Stimulated activated naive B cell treated with anti-CD40 and anti-IgM and Interleukin-4, amounts not matched to agents 10 μg/mL and 1 μg/mL and 100 μg/mL, for 72 hours (primary cell): ENCODE measurements at places on chromosomes 7 and 10.

DNA sequence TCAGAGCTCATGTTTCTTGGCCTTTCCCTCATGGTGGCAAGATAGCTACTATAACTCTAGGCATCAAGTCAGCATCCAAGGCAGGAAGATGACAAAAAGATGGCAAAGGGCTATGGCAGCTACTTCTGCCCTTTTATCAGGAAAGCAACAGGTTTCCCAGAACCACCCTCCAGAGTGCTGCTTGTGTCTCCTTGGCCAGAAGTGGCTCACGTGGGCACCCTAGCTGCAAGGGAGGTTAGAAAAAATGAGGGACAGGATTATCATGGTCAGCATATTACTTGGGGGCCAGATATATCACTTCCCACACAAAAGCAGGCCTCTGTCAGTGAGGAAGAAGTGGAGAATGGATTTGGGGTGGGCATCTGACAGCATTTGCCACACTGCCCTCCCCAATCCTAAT is 24.3 kb upstream of the C10orf105 start:
- DNase-seq, result no peak

DNA sequence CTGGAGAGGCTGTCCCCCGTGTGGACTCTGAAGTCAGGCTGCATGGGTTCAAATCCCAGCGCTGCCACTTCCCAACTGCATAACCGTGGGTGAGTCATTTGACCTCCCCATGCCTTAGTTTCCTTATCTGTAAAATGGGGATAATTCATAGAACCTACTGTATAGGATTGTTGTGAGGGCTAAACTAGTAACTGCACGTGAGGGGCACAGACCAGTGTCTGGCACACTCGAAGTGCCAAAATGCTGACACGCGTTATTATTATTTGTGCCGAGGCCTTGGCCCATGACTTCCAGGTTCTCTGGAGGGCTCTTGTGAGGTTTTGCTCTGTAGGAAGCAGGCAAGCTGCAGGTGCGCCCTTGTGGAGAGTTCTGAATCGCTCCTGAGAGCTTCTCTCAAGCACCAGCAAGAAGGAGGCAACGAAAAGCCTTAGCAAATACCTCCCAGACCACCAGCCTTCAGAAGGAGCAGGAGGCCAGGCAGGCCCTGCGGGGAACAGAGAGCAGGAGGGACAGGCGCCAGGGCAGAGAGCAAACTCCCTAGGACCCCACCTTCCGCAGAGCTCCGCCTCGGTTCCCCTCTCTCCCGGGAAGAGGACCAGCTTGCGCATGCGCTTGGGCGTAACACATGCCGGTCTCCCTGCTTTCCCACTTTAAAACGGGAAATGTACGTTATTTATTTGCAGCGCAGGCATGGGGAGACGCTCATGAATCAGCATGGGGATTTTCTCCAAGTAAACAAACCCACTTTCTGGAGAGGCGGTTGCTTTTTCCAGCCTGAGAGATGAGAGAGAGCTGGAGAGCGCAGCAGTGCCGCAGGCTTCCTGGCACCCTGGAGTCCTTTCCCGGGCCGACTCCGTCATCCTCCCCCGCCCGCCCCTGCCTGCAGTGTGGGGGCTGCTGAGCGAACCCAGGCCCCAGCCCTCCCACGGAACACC is 39.6 kb downstream of the SORCS3 start:
- no peak for DNase-seq

- DNase-seq, result no peak
Measured at GRCh38 chr10:29917311-29917710, 142.1 kb downstream of the JCAD start.

- DNase-seq, result no peak
Measured at GRCh38 chr10:75655791-75656451, 224.5 kb downstream of the LRMDA start.
